Activated CD4-positive, alpha-beta T cell treated with anti-CD3 and anti-CD28 coated beads, Interleukin-2, amount 50 U/mL, for 24 hours (primary cell): ENCODE measurements at places on chromosomes 6 and 20.
A peak's percentile ranks its signal among the peaks of the same experiment; 100 is the strongest.

GRCh38 chr20:58004900-58005299 lies 223.6 kb downstream of the ANKRD60 start:
- DNase-seq, result no peak

- DNase-seq, result no peak
These were observed 367.8 kb downstream of the ZFAND3 start for GRCh38 chr6:38187325-38187724.

GRCh38 chr6:148814869-148815268 lies 68.0 kb downstream of the UST start:
- DNase-seq, result no peak

GRCh38 chr6:126535595-126535994 lies 195.7 kb downstream of the CENPW start:
- DNase-seq, result no peak

DNA sequence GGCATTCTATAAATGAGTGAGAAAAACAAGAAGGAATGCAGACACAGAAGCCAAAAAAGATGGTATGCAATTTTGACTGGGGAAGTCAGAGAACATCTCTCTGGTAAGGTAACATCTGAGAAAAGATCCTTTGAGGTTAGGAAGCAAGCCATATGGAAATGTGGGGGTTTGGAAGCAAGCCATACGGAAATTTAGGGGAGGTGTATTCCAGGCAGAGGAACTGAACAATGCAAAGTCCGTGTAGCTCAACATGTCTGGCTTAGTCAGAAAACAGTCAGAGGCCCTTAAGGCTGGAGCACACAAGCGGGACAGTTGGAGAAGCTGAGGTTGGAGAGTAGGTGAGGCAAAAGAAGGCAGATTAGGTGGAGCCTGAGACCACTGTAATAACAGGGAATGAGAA lies 35.3 kb downstream of the RALGAPA2 start:
- DNase-seq, result no peak

DNA sequence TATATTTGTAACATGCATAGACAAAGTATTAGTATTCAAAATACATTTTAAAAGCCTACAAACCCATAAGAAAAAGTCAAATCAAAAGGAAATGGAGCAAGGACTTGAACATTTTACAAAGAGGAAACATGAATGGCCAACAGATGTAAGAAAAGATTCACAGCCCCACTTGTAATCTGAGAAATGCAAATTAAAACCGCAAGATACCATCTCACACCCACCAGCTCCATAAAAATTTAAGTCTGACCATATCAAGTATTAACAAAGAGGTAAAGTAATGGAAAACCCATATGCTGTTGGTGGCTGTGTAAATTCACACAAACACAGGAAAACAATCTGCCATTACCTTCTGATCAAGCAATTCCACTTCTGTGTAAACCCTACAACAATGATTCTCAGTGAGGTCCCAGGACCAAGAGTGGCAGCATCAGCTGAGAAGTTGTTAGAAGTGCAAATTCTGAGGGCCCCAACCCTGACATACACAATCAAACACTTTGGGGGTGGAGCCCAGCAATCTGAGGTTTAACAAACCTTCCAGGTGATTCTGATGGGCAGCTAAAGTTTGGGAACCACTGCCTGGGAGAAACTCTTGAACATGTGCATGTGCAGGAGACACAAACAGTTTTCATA lies 30.9 kb downstream of the BCL2L1 start:
- DNase-seq, result no peak

- DNase-seq, result peak; percentile 18
These were observed 23.9 kb downstream of the MAP7 start for GRCh38 chr6:136526196-136526930.

- DNase-seq, result no peak
These were observed 33.2 kb downstream of the CCN2 start for GRCh38 chr6:131917763-131918649.

DNA sequence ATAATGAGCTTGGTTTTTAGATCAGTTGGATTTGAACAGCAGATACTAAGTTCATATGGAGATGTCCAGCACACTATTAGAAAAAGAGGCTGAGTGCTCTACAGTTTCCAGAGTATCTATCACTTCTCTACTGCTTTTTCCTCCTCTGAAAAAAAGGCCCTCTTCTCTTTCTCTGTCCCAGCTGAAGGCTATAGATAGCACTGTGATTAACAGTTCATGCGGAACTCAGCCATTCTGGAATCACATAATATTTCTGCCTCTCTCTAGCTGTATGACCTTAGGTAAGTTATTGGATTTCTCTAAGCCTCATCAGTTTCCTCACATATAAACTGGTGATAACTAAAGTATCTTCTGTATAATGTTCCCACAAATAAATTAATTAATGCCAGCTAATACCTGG lies 184.1 kb downstream of the UBE3D start:
- DNase-seq, result no peak

GRCh38 chr20:16295534-16295933 lies 277.7 kb downstream of the KIF16B start:
- DNase-seq, result no peak

- DNase-seq, result no peak
These were observed 64.1 kb downstream of the NRN1 start for GRCh38 chr6:5942591-5942990.

DNA sequence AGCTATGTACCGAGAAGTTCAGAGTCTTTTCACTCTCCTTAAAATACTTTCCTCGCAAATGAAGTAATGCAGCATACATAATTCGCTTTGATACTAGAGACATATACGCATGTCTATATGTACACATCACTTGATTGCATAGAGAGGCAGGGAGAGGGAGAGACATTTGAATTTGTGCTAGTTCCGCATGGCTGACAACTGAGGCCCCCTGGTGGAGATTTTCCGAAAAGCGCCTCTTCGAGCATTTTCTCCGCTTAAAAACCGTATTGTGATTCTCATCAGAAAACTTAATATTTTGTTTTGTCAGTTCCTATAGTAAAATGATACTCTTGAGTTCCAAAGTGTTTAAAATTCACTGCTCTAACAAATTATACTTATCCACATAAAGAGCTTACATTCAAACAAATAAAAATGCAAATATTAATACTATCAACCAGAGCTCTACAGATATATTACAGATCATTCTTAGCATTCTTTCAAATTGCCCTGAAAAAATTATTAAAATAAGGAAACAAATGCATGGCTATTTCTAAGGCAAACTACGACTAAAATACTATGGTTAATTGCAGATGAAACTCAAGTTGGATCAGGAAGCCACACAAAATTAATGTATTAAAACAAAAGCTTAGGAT lies 637 bp downstream of the MYLK4 start:
- peak; percentile 65 for DNase-seq

GRCh38 chr6:123635567-123635966 lies 1.2 kb downstream of the TRDN start:
- no peak for DNase-seq

DNA sequence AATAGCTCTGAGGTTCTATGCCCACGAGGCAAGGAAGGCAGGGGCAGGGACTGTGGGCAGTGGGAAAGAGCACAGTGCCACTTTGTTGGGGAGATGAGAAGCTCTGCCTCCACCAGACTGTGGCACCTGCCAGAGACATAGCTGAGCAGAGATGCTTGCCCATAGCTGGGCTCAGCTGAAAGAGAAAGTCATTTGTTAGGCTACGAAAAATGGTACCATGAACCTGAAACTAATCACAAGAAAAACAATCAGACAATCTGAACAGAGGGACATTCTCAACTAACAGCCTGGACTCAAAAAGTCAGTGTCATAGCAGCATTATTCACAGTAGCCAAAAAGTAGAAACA lies 32.9 kb upstream of the TCP11 start:
- DNase-seq, result no peak

DNA sequence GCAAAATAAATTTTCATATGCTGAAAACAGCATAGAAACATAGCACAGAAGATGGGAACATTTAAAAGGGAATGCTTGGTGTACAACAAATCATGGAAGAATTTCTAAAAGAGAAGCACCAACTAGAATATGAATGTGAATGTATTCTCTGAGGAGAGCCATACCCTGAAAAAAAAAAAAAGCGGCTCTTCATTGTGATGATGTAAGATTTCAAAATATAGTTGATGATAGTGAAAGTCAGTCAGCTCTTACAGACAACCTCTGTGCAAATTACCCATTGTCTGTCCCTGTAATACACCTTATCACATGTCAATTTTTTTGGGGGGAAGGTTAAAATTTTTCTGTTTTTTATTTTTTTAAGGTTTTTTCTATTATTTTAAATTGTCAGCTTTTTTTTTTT lies 58.6 kb upstream of the PTCHD4 start:
- no peak for DNase-seq

- DNase-seq, result no peak
These were observed 5.6 kb upstream of the NKAIN4 start for GRCh38 chr20:63259734-63260460.
